ENCODE measurements at places on chromosomes 12 and 14.

DNA sequence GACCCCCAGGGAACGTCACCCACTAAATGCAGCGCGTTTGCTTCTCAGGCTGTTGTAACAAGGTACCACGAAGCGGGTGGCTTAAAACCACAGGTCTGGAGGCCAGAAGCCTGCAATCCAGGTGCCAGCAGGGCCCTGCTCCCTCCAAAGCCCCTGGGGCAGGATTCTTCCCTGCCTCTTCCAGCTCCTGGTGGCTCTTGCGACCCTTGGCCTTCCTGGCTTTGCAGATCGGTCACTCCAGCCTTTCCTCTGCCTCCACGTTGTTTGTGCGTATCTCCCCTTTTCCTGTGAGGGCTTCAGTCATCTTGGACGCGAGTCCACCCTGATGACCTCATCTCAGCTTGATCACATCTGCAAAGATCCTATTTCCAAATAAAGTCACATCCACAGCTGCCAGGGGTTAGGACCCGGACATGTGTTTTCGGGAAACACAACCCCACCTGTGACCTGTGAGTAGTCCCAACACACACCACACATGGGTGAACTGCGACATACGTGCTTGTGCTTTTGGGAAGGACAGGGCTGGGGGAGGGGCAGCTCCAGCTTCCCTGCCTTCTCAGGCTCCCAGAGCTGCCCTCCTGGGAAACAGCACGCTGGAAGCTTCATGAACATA lies 114.5 kb upstream of the NCOR2 start:
- no peak for DNase-seq

DNA sequence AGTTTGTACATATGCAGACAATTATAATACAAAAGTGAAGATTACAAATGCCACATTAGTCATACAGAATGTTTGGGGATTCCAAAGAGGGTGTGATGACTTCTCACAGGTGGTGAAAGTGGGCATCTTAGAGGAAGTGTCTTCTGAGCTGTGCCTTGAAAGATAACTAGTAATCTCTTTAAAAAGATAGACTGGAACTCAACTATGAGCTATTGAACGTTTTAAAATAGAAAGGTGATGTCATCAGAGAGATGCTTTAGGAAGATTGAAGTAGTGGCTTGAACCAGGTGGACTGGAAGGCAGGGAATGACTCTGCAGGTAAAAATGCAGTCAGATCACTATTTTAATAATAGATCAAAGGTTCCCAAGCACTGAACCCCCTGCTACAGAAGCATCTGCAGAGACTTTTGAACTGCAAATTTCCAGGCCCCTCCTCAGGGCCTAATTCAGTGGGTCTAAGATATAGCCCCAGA lies 50.3 kb downstream of the SYT1 start:
- no peak for DNase-seq

GRCh38 chr12:108265505-108265904 lies 73.6 kb downstream of the CMKLR1 start:
- DNase-seq: no peak

- DNase-seq: no peak
Observed at GRCh38 chr12:225012-225411, 11.1 kb upstream of the SLC6A12 start.

GRCh38 chr12:10113075-10113474 lies 14.3 kb upstream of the CLEC1A start:
- DNase-seq: peak; percentile 41

DNA sequence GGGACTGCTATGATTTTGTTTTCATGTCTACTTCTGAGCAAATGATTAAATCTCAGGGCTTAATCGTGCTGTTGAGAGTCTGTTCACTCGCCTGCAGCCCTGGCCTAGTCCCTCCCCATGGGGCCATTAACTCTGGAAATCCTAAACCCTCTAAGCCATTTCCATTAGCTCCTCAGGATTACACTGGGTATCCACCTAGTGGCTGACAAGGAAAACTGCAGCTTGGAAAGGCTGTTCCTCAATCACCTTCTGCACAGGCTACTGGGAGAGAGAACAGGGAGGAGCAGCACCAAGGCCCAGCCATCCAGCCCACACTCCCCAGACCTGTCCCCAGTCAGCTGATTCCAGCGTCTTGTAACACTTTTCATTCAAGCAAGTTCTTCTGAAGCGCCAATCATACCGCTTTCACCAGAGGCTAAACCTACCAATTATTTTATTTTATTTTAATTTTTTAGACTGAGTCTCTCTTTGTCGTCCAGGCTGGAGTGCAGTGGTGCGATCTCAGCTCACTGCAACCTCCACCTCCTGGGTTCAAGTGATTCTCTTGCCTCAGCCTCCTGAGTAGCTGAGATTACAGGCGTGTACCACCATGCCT lies 48.7 kb downstream of the NEUROD4 start:
- DNase-seq: peak; percentile 27

GRCh38 chr14:64725261-64725815 lies 21.1 kb downstream of the PLEKHG3 start:
- DNase-seq: no peak

GRCh38 chr12:49873361-49873934 lies 30.3 kb downstream of the FAIM2 start:
- peak; percentile 82 for DNase-seq

- no peak for DNase-seq
Observed at GRCh38 chr14:26526137-26526536, 71.7 kb downstream of the NOVA1 start.

- DNase-seq: no peak
Observed at GRCh38 chr12:89775986-89776365, 67.3 kb upstream of the ATP2B1 start.

DNA sequence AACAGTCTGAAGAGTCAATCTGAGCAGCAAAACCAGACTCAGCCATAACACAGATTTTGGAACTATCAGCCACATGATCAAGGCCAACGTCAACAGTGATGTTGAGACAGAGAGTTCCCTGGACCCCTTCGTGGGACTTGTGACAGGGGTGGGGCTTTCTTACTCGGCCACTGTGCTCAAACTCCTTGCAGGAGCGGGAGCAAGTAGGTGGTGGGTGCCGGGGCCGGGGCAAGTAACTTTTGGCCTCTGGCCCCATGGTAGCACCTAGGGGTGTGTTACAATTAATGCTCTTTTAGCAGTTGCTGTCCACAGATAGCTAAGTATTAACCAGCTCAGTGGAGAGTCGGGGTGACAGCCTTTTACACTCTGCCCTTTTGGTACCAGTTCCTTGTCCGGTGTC lies 384.4 kb downstream of the NUAK1 start:
- no peak for DNase-seq

DNA sequence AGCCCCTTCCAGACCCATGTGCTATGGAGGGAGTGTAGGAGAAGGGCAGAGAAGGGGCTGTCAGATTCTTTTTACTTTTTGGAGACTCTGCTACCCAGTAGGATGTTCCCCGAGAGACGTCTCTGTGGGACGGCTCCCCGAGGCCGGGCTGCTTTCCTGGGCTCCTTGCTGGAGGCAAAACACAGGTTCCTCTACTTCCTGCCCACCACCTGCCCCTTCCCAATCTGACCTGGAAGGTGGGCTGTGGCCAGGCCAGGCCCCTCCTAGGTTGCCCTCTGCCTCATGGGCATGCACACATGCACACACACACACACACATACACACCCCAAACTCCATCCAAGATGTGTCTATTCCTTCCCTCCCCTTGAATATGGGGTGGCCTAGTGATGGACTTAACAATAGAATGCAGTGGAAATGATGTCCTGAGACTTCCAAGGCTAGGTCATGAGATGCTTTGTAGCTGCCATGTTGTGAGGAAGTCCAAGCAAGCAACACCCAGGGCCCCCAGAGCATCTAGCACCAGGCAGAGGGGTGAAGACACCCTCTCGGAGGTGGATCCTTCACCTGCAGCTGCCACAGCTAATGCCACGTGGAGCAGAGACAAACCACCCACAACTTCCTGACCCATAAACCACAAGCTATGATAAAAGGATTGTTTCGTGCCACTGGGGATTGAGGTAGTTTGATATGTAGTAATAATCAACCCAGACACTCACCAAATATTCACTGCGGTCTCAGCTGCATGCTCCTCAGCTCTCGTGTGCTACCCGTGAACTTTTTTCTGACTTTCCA lies 1.6 kb upstream of the ASB2 start:
- DNase-seq: no peak

DNA sequence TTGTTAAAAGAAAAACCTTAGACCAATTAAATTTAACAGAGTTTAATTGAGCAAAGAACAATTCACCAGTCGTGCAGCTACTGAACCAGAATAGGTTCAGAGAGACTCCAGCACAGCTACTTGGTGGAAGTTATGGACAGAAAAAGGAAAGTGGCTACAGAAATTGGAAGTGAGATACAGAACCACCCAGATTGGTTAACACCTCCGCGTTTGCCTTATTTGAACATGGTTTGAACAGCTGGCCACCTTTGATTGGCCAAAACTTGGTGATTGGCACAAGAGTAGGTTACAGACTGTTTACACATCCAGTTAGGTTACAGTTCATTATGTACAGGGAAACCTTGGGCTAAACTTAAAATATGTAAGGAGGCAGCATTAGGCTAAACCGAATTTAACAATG lies 54.9 kb downstream of the SRGAP1 start:
- no peak for DNase-seq

DNA sequence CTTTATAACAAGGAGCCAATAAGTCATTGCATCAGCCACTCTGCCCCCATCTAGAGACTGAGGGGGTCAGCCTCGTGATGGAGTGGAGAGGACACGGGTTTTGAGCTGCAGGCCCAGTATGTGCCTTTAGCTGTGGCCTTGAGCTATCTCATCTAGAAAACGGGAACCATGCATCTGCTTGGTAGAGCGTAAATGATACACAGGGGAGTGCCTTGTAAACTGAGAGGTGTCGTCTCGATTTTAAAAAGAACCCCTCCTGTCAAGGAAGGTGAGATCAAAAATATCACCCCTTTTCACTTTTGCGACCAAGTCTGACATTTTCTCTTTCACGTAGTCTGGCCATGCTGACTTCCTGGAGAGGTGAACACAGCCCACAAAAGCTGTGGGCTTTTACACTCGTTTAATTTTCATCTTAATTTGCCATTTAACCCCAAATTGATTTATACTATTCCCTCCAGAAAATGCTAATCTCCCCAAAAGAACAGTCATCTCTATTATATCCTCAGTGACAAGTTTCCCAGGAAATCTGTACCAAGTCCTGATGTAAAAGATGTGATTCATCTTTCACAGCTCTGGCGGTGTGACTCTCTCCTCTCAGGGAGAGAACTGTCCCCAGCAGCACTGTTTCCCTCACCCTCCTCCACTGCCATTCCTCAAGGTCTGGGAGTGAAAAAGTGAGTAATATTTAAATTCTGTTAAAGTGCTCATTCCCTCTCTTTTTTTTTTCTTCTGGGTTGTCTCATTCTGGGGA lies 30.6 kb downstream of the VCPKMT start:
- no peak for DNase-seq

DNA sequence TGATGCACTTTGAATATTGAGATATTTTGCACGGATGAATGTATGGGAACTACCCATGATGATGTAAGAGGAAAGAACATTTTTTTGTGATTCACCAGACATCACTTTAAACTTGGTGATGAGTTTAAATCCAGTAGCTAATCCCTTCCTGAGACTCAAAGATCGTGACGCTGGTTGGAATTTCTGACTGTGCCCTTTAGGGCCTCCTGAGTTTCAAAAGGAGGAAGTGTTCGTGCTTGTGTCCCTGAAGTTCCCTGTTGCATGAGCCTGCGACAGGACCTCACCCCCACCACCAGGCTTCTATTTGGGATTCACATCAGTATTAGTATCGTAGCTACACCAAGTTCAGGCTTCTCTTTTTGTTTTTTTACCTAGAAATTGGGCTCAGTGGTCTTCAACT lies 18.6 kb upstream of the RIN3 start:
- DNase-seq: no peak

DNA sequence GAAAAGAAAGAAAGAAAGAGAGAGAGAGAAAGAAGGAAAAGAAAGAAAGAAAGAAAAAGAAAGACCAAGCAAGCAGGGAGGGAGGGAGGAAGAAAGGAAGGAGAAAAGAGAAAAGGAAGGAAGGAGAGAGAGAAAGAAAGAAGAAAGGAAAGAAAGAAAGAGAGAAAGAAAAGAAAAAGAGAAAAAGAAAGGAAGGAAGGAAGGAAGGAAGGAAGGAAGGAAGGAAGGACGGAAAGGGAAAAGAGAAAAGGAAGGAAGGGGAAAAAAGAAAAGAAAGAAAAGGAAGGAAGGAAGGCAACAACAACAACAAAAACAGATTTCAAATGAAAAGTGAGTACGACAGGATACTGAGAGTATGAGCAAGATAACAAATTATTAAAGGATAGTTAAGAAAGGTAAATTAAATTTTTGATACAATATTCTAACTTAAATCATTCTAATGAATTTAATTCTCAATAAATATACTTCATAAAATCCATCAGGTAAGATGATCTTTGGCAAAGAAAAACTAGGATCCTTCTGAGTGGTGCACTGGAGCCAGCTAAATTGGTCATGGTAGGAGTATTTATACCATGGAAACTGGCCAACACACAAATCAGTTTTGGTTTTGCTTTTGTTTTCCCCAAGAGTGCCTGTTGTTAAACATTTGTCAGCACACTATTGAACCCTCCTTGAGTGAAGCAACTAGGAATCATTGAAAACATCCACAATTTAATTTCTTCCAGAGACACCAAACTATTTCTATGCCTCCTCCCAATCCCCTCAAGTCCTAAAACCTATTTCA lies 56.1 kb upstream of the DYRK2 start:
- no peak for DNase-seq

- no peak for DNase-seq
Observed at GRCh38 chr14:75059642-75060041, 4.2 kb downstream of the ACYP1 start.

DNA sequence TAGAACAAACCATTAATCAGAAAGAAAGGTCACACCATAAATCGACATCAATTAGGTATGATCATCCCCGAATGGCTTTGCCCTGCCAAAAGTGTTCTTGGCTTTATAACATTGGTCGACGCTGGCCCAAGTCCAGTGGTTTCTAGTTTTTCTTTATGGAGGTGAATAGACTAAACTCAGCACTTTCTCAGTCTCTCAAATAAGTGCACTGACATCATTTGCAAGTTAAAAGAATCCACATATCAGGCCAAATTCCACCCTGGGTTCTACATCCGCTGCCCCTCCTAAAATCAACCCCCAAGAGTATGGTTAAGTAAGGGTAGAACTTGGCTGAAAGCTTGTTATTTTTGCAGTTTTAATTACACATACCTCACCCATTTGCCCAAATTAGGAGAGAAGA lies 314.3 kb downstream of the C12orf75 start:
- no peak for DNase-seq

DNA sequence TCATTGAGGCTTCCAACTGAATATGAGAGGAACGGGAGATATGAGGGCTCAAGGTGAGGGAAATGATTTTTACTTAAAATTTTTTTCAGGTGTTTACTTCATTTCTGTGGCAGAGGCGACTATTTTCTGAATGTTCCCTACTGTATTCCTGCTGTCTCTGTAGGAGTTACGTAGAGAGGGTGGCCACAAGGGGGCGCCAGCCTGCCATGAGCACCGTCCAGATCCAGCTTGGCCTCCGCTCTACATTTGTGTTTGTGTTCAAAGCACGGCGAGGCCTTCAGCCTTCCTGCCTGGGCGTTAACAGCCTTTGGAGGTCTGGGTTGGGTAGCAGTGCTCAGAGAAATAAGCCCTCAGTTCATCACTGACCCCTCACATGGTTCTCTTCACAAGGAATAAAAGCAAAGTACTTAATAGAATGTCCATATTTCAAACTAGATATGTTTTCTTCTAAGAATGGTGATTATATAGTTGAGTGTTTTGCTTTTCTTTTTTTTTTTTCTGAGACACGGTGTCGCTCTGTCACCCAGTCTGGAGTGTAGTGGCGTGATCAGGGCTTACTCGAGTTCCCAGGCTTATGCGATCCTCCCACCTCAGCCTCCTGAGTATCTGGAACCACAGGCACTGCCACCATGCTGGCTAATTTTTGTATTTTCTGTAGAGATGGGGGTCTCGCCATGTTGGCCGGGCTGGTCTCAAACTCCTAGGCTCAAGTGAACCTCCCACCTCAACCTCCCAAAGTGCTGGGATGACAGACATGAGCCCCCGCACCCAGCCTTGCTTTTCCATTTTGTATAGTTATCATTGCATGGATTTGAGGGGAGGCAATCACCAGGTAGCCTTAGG lies 22.3 kb downstream of the CKB start:
- peak; percentile 64 for DNase-seq

Measured in LNCaP clone FGC (cell line).